ENCODE measurements at places on chromosomes 2 and 18.

- DNase-seq = no peak
Observed at GRCh38 chr2:166519391-166519962, 25.4 kb upstream of the SCN7A start.

- no peak for DNase-seq
Observed at GRCh38 chr2:181760521-181760920, 80.2 kb upstream of the NEUROD1 start.

DNA sequence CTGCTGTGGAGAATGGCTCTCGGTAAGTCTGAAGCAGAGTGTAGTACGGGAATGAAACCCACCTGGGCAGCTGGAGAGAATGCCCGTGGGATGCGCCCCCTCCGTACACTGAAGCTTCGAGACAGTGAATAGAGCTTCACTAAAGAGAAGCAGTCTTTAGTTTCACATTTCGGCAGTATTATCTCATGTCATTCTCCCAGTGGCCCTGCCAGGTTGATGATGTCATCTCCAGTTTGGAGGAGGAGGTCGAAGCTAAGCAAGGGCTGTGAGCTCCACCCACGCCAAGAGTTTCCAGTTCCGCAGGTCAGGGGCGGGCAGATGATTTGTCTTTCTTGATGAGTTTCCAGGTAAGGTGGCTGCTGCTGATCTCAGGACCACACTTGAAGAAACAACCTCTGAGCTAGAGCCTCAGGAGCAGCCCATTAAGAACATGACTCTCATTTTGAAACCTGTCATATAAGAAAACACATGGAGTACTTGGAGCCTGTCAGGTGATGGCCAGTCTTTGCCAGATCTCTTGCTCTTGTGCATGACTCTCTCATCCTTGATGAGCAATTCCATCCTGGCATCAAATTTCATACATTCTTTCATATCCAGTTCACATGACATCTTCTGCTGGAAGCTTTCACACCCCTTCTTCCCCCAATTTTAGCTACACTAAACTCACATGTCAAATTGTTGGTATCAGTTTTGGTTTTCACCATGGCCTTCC, 475.0 kb downstream of the RNF144A start:
- no peak for DNase-seq

- no peak for DNase-seq
Observed at GRCh38 chr18:4450065-4450658, 4.9 kb downstream of the DLGAP1 start.
